ENCODE measurements at places on chromosomes 5 and 9.

DNA sequence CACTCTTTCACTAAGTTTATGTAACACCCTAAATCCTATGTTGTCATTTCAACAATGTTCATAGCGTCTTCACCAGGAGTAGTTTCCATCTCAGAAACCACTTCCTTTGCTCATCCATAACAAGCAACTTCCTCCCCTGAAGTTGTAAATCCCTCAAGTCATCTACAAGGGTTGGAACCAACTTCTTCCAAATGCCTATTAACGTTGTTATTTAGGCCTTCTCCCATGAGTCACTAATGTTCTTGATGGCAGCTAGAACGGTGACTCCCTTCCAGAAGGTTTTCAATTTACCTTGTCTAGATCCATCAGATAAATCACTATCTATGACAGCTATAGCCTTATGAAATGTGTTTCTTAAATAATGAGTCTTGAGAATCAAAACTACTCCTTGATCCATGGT lies 73.3 kb upstream of the TARS1 start:
- DNase-seq, result no peak

GRCh38 chr9:129570450-129571297 lies 50.2 kb downstream of the C9orf50 start:
- DNase-seq, result no peak

GRCh38 chr5:125202871-125203438 lies 456.5 kb upstream of the ZNF608 start:
- no peak for DNase-seq

DNA sequence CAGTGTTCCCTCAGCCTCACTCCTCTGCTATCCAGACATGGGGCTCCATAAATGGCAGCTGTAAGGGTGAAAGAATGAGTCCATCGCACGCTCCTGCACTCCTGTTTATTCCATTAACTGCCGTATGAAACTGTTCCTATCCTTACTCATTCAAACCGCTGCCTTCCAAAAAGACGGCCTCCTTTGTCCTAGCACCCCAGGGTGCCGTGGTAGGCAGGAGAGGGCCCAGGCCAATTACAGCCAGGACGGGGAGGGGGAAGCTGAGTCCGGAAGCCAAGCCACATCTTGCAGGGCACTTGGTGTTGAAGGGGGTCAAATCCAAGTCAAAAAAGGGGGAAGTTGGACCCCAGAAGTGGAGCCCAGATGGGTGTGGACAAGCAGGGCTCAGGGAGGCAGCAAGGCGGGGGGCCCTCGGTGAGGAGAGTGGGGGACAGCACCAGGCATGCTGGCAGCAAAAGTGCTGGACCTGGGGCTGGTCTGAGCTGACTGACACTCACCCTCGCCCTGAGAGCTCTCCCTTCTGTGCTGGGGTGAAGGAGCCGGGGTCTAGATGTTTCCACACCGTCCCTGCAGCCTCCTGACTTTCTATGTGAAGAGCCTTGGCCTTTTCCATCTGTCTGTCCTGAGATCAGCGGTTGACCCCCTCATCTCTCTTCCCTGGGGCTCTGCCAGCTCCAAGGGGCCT lies 63.3 kb downstream of the COL23A1 start:
- no peak for DNase-seq

DNA sequence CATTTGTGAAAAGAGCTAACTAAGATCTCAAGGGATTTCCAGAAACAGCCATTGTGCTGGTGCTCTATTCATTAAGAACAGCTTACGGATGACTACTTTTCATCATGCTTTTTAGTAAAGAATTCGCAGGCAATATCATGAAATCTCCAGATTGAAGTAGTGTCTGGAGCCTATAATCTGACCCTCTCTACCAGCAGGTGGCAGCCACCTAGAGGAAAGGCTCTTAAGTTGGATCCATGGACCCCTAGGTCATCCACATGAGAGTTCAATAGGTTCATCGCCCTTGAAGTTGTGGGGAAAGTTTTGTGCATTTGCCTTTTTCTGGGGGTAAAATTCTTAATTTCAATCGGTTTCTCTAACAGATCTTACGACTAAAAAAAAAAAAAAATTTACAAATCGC lies 82.3 kb downstream of the SLC1A3 start:
- no peak for DNase-seq

DNA sequence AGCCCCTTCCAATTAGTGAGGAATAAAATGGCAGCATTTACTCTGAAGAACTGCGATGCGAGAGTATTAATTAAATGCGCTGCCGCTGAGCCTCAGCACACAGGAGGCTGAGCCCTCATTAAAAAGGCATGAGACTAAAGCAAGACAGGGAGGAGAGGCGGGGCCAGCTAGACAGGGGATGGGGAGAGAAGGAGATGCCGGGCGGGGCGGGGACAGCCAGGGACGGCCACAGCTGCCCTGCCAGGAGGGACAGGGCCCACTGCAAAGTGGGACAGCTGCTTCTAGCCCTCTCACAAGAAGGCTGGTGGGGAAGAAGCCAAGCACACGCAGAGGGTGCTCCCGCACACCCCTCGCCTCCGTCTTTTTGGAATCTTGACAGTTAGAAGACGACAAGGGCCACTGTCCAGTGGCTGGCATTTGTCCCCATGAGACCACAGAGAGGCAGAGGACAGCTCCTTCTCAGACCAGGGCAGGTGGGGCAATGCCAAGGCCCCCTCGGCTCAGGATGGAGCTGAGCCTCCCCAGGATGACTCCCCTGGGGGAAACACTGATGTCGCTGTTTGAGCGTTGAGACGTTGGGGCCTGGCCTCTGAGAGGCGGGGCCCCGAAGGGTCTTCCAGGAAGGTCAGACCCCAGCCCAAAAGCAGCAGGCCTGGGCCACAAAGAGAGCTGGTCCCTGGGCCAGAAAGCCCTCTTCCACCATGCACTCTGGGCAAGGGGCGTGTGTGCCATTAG lies 26.9 kb downstream of the ADAMTS2 start:
- DNase-seq, result no peak

DNA sequence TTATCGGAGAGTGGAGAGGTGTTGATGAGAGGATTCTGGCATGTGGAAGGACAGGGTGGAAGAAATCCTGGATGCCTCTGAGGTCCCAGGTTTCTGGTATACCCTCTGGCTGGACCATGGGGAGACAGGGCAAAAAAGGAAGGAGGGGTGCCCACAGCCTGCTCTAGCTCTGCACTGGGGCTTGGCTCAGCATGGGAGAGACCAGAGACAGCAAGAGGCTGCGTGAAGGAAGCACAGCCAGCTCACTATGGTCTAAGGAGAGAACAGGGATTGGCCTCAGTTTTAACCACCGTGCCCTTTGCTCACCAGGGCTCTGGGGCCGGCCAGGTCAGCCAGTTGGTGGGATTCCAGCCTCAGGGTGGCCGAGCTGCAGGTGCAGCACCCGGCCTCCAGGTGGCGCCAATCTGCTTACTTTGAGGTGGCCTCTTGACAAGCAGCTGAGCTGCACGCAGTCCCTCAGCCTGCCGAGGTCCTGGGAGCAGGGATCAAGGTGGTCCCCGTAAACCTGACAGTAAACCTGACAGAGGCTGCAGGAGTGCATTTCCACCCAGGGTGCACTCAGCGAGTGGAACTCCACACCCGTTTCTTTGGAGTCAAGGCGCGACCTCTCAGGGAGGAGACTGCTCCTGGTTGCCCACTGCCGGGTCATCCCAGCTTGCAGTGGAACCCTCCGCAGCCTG lies 25.0 kb upstream of the SPTLC1 start:
- peak; percentile 52 for DNase-seq

- no peak for DNase-seq
Measured at GRCh38 chr9:18721267-18721994, 247.5 kb downstream of the ADAMTSL1 start.

DNA sequence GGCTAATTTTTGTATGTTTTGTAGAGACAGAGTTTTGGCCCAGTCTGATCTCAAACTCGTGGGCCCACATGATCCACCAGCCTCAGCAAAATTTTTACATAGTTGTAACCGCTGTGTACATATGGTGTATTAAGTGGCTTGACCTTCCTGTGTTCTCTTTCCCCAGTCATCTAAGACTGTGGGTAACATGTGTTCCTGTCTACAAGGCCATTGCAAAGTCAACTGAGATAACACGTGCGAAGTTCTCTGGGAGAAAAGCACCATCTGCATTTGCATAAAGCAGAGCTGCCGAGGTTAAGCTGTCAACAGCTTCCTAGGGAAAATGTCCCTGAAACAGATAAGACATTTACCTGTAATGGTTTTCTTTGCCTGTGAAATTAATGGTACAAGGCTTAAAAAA lies 273.7 kb downstream of the FANCC start:
- DNase-seq, result no peak

- DNase-seq, result no peak
Measured at GRCh38 chr5:27308153-27308552, 269.8 kb upstream of the CDH9 start.

GRCh38 chr5:80686757-80687156 lies 32.0 kb upstream of the DHFR start:
- DNase-seq, result no peak

- DNase-seq, result no peak
Measured at GRCh38 chr5:1783216-1783554, 16.5 kb downstream of the MRPL36 start.

DNA sequence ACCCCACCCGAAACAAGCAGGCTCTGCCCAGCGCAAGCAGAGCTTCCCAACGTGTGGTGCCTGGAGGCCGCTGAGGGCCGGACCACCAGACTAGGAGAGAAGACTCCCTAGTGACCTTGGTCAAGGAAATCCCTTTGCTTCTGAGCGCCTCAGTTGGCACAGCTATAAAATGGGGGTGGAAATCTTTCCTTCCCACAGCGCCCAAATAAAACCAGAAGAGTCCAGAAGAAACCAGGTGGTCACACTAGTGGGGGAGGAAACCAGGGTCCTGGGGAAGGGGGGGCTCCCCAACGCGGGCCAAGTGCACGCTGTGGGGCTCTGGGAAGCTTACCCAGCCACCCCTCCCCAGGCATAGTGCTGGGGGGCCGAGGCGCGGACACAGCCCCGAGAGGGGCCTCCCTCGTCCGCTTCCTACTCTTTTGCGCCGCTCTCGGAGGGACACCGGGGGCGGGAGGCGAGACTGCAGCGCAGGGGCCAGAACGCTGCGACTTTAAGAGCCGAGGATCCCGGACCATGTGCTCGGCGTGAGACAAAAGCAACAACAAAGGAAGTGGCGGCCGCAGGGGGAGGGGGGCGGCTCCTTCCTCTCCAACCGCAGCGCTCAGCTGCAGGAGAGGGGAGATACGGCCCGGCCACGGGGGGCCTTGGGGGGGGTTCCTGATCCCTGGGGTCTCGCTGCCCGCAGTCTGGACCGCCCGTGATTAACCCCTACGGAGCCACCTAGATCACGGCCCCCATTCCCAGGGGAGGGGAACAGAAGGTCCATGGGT lies 885 bp downstream of the RNF44 start:
- DNase-seq, result peak; percentile 73

GRCh38 chr5:103624675-103625074 lies 62.1 kb upstream of the NUDT12 start:
- no peak for DNase-seq

- DNase-seq, result no peak
Measured at GRCh38 chr5:34652914-34653313, 3.2 kb upstream of the RAI14 start.

DNA sequence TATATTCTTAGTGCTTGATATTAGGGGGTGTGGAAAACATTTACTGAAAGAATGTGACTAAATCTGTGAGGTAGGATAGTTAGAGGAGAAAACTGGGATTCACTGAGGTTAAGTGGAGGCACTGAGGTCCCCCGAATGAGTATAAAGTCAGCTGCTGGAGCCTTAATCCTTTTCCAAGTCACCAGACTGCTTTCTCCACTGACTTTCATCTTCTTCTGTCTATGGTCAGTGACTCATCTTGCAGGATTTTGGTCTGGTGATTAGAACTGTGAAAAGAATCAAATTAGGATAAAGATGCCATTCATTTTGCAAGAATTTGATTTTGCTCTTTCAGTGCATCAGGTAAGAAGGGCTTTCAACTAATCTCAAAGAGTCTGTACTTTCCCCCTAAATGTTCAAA lies 89.3 kb upstream of the ALDH1A1 start:
- DNase-seq, result no peak

GRCh38 chr5:16585041-16585667 lies 31.6 kb downstream of the RETREG1 start:
- DNase-seq, result no peak

DNA sequence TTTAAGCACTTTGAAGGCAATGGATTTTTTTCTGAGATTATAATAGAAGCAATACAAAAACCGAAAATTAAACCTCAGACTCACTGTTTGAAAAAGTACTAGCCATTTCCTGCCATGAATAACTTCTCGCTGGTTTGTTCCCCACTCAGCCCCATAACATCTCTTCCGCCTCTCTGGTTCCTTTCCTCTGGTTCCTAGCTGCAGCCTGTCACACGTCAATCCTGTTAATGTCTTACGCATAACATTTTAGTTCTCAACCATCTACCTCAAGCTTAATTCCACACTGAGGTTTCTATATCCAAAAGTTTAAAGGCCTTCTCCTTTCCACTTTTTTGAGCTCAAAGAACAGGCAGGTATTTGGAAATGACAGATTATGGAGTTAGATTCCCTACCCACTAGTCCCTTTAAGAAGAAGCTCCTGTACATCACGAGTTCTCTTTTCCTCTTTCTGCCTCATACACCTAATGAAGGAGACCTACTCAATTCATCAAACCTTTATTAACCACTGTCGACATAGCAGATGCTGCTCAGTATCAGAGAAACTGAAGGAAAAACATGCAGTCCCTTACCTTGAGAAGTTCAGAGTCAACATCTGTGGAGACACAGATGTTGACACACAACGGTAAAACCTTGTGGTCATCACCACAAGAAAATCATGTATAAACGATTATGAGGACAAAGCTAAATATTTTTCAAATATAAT lies 243.0 kb upstream of the PTGER4 start:
- no peak for DNase-seq

DNA sequence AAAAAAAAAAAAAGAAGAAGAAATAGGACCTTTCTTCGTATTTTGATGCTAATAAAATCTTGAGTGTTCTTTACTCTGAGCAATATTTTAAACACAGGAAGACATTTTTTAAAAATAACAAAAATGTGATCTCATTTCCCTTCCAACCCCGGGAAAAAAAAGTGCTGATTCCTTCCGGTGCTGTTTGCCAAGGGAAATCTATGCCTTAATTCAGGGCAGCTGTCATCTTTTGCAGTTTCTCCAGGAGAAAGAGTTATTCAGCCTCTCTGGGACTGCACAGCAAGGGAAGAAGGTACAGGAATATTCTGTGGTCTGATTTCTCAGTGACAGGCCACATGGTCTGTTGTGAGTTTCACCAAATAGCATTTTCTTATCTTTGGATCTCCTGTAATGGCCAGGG lies 291.9 kb upstream of the IRX1 start:
- DNase-seq, result no peak

- DNase-seq, result no peak
Measured at GRCh38 chr9:928363-929042, 48.0 kb upstream of the DMRT3 start.

DNA sequence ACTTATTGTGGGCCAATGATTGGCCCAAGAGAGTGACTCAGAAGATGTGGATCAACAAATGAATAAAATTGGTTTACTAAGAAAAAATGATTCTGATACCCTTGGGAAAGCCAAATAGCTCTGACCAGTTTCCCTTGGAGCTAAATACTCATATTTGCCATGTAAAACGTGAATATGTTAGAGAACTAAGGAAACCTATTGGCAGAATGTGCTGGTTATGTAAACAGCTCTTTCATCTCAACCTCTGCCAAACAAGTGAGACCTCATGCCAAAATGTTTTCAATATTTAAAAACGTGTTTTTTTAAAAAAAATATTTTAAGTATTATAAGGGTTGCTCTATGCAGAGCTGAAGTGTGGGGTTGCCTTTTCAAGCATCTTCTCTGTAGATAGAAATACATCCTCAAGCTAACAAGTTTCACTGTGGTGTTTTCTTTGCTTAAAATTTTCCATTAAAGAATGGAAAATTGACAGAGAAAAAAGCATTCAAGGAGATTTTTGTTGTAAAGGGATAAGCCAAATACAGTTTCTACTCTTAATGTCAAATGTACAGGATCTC lies 186.9 kb upstream of the TUT7 start:
- DNase-seq, result no peak

- DNase-seq, result no peak
Measured at GRCh38 chr9:81653240-81653639, 36.1 kb downstream of the TLE1 start.

All from activated CD8-positive, alpha-beta memory T cell treated with anti-CD3 and anti-CD28 coated beads for 1 hour (primary cell).